ENCODE measurements at places on chromosomes 16 and 17.

GRCh38 chr16:50679676-50680555 is 1.2 kb downstream of the SNX20 start:
- DNase-seq = no peak

- no peak for DNase-seq
Measured at GRCh38 chr17:42287305-42287976, 857 bp upstream of the STAT5A start.

GRCh38 chr17:59046192-59046591 is 60.5 kb downstream of the TRIM37 start:
- no peak for DNase-seq

DNA sequence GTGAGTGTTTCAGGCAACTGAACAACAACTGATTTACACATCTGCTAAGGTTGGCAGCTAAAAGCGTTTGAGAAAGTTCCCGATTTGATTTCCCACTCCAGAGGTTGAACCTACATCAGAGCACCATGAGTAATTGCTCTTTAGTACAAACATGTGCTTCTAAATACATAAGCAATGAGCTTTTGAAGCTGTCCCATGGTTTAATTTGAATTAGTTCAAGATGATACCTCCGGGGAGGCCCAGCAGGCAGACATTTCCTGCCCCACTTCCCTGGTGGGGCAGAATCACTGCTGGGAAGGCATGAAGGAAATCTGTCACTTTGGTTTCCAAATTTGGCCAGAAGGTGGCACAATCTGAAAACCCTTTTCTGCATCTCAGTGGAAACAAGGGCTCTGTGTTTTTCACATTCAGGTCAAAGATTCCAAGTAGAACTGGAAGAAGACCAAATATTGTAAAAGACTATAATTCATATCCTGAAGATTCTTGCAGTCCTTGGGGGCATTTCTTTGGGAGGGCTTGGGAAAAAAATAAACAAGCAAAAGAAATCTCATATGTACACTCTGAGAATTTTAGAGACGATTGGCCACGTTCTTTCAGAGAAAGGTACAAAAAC is 176.2 kb upstream of the FAM20A start:
- peak; percentile 40 for DNase-seq

DNA sequence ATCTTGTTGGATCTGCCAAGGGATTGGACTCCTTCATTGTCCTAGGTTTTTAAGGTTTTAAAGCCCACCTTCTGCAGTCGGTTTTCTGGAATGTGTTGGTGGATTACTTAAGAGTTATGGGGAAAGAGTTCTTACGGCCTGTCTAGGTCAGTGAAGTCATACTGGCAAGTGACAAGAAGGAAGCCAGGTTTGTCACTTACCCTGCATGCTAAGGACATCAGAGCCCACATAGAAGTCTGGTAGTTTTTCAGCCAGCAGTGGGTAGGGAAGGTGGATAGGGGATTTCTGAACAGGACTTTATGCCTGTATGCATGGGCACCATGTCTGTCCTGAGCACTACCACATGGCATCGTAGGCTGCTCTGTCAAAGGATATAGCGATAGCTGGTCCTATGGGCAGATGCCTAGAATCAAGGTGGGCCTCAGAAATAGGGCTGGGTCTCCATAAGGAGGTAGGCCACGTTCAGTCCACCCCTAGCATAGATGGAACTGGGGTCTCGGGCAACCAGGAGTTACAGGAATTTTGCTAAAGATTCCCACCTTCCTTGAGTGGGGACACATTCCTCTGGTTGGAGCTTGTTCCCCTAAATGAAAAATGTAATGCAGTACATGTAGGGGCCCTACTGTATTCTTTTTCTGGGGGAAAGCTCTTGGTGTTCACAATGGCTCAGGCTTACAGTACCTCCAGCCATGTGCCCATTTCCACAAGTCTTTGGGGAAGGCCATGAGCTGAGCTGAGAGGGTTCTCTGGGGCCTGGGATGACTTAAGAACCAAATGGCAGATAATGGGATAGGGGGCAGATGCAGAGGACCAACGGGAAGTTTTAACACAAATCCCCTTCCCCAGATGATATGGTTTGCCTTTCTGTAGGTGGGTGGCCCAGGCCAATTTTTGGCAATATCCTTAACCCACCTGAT is 27.5 kb downstream of the TRPV2 start:
- no peak for DNase-seq

- DNase-seq = no peak
Measured at GRCh38 chr17:32285746-32286517, 20.3 kb downstream of the RHBDL3 start.

GRCh38 chr17:27578718-27579085 is 52.3 kb upstream of the LGALS9 start:
- no peak for DNase-seq

- DNase-seq = no peak
Measured at GRCh38 chr17:57586742-57587141, 158.4 kb downstream of the CCDC182 start.

DNA sequence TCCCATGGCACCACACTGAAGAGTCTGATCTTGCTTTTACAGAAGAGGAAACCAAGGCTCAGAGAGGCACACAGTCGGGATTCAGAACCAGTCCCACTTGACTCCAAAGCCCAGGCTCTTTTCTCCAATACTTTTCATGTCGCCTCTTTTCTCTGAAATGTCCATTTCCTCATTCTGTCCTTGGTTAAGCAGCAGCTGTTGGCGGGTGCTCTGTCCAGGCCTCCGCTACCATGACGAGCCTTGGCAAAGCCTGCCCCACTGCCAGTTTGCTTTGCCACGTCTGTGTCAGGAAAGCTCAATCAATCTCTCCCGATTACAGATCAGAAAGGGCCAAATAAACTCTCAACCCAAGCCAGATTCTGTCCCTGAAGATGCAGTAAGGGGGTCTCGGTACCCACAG is 9.1 kb upstream of the CEP295NL start:
- DNase-seq = no peak

GRCh38 chr16:84156342-84156784 is 11.3 kb downstream of the DNAAF1 start:
- no peak for DNase-seq

DNA sequence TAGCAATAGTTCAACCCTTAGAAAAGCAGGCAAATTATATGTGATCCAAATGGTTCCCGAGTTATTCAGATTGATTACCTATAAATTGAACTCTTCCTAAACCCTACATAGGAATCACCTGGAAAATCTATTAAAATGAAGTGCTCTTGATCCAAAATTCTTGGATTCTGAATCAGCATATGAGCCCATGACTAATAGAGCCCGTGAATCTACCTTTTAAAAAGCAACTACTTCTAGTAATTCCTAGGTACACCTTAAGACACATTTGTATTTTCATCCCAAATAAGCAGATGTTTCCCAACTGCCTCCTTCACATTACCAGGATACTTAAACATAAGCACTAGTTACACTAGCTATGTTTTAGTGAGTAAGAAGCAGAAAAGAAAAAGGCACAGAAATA is 1171.0 kb upstream of the GOT2 start:
- no peak for DNase-seq

DNA sequence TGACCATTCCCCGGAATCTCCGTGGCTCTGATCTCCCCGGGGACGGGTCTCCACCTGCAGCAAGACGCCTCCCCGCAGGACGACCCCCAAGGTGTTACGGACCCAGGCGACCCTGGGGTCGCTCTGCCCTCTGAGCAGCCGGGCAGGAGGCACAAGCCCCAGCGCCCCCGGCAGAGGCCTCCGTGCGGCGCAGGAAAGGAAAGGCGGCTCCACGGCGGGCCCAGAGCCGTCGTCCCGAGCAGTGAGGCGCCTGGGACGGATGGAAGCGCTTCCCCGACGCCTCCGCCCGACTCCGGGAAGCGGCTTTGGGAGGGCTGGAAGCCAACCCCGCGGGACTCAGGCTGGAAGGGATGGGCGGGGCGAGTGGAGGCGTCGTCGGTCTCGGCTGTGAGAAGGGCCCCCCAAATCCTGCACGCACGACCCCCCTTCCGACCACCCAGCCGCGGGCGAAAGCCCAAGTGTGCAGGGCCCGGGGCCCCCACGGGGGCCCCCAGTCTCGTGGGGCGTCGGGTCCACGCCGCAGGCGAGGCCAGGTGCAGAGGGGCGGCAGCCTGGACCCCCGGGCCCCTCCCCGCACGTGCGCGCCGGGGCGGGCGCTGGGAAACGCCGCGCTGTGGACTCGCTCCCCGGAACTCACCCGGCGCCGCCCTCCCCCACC is 32.7 kb upstream of the RPH3AL start:
- DNase-seq = no peak

All from SW 1271 (cell line).